ENCODE measurements at places on chromosomes 3 and 15.
A peak's percentile ranks its signal among the peaks of the same experiment; 100 is the strongest.

- DNase-seq, result no peak
Observed at GRCh38 chr15:71515375-71516186, 294.8 kb upstream of the NR2E3 start.

DNA sequence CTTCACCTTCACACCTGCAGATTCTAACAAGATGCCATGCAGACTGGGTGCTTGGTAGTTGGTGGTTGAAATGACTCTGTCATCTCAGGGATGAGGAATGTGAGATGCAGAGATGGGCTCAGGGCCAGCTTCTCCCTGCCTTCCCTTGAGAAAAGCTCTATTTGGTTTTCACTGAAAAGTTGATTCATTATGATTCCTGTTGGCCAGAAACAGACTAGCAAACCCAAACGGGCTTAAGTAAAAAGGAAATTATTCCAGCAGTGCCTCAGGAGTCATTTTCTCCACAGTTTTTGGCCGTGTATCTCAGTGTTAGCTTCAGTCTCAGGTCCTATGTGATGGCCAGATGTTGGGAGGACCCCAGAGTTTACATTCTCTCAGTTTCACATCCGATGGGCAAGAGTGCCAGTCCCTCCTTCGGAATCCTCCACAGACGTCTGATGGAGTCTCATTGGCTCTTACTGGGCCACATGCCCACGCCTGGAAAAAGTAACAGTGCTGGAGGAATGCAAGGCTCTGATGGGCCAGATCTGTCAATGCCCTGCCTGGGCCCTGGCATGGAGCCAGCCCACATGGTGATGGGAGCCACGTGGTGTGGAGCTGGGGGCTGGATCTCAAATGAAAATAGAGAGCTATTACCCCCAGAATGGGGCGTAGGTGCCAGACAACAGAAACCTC is 22.3 kb upstream of the SACM1L start:
- no peak for DNase-seq

DNA sequence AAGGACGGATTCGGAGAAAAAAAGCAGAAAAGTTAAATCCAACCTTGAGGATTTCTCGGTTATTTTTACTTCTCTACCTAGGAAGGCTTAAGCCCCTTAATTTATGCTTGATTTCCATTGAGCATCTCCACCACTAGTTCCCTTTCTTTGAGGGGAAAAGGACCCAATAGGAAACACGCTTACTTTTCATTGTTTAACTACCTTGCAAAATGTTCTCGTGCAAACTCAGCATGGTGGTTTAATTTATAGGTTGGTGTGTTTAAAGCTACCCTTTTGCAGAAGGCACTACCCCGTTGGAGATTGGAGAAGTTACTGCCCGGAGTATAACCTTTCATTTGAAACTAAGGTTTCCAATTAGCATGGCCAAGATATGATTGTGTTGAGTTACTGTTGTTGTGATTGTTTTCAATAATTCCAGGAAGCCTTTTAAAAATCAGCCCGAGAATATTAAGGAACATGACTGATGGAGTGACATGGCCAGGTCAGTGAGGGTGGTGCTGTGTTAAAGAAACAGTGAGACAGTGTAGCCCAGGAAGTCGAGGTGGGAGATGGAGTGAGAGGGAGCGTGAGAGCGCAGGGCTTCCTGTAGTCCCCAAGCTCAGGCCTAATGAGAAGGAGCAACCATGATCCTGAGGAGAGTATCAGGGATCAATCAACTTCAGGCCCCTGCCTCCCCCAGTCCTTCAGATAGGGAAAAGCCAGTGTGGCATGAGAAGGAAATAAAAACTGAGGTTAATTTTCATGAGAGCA is 76.6 kb downstream of the AQP9 start:
- DNase-seq, result no peak

GRCh38 chr15:99158626-99159412 is 53.9 kb downstream of the SYNM start:
- DNase-seq, result no peak

DNA sequence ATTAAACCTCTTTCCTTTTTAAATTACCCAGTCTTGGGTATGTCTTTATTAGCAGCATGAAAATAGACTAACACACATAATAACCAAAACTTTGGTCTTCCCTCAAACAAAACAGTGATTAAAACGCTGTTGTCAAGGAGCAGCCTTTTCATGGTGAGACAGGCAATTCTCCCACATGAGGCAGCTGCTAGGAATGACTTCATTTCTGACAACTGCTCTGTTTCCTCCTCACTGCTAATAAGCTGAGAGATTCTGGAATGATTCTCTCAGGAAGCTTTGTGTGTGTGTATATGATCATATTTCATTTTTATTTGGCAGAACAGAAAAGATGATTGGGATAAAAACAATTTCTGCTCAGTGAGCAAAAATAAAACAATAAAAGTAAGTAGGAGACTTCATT is 580.6 kb upstream of the ADAMTS9 start:
- no peak for DNase-seq

- DNase-seq, result peak; percentile 77
Observed at GRCh38 chr3:128075522-128076482, 23.6 kb downstream of the SEC61A1 start.

DNA sequence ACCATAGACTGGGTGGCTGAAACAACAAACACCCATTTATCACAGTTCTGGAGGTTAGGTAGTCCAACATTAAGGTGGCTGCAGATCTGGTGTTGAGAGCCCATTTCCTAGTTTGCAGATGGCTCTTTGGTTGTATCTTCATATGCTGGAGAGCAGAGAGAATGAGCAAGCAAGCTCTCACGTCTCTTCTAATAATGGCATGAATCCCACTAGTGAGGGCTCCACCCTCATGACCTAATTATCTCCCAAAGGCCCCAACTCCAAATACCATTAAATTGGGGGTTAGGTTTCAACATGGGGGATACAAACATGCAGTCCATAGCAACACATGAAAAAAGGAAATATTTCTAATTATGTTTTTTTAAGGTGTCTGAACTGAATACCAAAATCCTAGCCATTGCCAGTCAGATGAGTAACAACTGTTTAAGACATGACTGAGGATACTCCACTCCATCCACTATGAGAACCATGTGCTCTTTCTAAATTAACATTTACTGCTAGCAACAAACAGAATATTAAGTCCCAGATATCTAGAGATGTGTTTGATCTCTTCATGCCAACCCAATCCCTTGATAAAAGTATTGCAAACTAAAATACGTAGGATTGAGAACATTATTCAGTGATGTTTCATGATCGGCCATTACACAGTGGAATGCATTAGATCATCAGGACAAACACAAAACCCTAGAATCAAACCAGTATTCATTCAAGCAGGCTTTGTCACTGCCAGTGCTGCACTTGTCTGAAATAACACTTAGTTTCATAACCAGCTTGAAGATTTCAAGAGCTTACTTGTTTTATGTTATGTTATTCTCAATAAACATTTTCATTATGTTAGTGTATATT is 340.3 kb downstream of the SLC9A9 start:
- no peak for DNase-seq

DNA sequence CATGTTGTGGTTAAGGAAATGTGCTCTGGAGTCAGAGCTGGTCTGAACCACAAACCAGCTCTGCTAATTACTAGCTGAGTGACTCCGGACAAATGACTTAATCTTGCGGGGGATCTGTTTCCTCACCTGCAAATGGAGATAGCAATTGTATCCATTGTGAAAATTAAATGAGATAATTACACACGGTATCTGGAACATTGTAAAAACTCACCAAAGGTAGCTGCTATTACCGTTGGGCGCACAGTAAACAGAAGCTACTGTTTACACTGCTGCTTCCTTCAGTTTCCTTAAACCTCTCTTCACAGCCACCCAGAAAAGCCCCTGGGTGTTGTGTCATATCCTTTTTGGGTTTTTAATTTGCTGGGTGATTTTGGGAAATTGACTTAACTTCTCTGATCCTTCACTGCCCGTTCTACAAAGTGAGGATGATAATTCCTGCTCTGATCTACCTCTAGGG is 107.8 kb downstream of the MEGF11 start:
- DNase-seq, result no peak

DNA sequence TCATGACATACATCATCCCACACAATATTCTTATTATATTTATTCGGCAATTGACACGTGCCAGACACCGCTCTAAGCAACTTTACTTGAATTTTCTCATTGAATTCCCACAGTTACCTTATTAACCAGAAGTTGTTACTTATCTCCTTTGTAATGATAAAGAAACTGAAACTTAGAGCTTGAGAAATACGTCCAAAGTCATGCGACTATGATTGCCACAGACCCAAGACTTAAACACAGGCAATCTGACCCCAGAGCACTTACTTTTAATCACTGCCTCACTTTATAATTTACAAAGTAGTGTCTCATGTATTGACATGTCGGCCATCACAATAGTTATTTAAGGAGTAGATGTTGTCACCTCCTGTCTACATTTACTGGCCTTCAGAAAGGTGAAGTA is 64.7 kb downstream of the ATP13A4 start:
- no peak for DNase-seq

DNA sequence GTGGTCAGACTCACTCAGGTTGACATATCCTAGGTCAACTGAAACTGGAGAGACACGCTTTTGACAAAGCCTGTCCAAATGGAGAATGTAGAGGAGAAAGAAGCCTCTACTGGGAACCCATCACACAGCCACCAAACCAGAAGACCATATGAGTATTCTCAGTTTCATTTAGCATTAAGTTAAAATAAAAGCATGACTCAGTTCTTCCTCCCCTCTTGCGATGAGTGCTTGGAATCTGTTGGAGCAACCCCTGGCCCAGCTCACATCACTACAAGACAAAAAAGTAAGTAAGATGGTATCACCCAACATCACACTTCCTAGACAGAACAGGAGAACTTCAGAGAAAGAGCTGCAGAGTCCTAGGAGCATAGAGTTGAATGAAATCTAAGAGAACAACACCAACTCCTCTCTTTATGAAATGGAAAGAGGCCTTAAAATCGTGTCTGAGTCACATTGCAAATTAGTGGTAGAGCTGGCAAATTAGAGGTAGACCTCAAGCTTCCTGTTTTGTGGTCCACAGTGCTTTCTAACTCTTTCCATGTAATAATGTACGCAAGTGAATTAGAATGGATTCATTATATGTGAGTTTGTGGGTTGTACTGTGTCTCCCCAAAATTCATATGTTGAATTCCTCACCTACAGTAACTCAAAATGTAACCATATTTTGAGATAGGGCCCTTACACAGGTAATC is 51.2 kb downstream of the FGF12 start:
- no peak for DNase-seq

- no peak for DNase-seq
Observed at GRCh38 chr3:77038930-77039605, 831 bp upstream of the ROBO2 start.

- no peak for DNase-seq
Observed at GRCh38 chr3:116288485-116288884, 156.8 kb downstream of the LSAMP start.

- no peak for DNase-seq
Observed at GRCh38 chr15:78715930-78716329, 74.9 kb upstream of the CHRNB4 start.

GRCh38 chr3:53180305-53181023 is 19.5 kb downstream of the PRKCD start:
- DNase-seq, result no peak

DNA sequence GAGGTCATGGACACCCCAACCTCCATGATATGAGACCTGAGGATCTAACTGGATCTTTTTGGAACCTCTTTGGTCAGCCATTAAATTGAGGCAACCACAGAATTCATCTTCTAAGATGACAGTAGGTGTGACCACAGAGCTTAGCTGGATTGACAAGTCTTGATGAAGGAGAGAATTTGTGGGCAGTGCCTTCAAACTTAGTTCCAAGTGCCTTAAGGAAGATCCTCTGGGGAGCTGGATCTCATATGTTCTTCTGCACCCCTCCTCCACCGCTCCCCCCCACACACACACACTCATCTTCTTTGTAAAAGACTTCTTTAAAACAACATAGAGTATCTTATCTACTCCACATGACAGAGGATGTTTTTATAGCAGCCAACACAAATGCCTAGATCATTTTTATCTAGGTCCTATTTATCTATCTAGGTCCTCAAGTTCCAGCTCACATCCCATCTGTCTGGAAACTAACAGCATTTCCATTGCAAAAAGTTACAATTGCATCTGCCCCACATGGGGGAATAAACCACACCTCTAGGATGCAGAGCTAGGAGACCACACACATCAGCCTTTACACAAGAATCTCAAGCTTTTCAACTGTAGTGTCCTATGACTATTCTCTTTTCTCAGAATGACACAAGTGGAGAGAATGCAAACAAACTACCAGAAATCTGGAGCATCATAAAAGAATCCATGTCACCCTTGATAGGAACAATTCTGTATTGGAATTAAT is 37.4 kb downstream of the WWTR1 start:
- DNase-seq, result no peak

GRCh38 chr3:86774082-86774691 is 216.8 kb downstream of the VGLL3 start:
- DNase-seq, result no peak

GRCh38 chr3:106829206-106829605 is 548.0 kb upstream of the CCDC54 start:
- DNase-seq, result no peak

DNA sequence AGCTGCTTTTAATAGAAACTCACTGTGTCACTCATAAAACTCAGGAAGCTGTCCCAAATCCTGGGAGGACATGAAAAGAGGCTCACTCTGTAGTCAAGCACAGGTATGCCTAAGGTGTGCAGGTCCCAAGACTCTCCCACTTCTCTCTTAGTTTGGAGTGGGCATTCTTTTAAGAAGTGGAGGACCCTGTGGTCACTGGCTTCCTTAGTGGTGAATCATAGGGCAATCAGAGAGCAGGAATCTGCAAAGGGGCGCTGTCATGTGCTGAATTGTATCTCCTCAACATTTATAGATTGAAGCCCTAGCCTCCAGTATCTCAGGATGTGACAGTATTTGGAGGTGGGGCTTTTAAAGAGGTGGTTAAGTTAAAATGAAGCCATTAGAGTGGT is 47.2 kb upstream of the ZBTB38 start:
- no peak for DNase-seq

- no peak for DNase-seq
Observed at GRCh38 chr3:143653935-143654334, 194.3 kb downstream of the SLC9A9 start.

DNA sequence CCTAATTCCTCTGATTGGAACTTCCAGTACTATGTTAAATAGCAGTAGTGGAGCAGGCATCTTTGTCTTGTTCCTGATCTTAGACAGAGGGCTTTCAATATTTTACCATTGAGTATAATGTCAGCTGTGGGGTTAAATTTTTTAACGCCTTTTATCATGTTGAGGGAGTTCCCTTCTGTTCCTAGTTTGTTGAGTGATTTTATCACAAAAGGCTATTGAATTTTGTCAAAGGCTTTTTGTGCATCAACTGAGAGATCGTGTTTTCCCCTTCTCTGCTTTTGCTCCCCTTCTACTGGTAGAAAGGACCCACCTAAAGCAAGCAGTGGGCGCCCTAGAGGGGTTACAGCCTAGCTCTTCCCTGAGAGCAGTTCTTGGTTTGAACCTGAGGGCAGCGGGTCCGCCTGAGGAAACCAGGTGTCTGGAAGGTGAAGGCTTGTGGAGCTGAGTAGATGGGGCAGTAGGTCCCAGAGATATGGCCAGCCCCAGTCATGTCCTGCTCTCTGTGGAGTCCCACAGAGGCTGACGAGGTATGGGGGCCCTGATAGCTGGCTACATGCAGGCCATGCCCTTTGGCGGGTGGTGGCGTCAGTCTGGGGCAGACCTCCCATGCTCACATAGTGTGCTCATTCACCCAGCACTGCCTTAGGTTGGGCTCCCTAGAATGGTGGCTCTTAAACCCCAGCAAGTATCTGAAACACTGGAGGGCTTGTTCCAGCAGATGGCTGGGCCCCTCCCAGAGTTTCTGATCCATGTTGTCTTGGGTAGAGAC is 11.3 kb downstream of the HDAC11 start:
- no peak for DNase-seq
